CD4-positive, alpha-beta memory T cell (primary cell): ENCODE measurements at places on chromosomes 4 and X. TPM values are rescaled to one million over a fixed set of nuclear protein-coding genes. Genes with fewer than 3 reads are reported as not detected.

Gene SPP1
- total RNA-seq: 19.9 TPM

Gene FSTL5
- total RNA-seq: not detected

Gene DGKK
- not detected for total RNA-seq

Gene ZNF674
- total RNA-seq: 8.6 TPM

Gene PDGFC
- 0.29 TPM for total RNA-seq

DNA sequence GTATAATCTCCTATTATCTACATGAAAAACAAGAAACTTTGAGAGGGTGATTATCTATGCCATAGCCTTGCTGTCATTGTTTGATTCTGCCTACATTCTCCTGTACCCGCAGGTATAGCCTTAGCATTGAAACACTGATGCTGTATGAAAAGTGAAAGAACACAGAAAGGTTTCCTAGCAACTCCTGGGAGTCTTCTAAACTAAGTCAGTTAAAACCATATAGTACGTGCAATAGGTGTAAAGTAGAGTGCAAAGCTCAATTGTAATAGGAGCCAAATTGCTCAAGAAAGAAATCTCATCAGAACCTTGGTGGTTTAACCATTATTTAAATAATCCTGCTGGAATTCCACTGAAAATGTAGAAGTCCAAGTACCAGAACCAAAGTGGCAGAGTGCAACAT is 489.7 kb downstream of the PCDH10 start:
- H3K27me3 ChIP-seq: no peaks in the 10 kb centered on the region
- no peak overlapping the region for H3K27ac ChIP-seq
- H3K4me3 ChIP-seq: no peak overlapping the region
- DNase-seq: no peak
- no peaks in the 10 kb centered on the region for H3K36me3 ChIP-seq

DNA sequence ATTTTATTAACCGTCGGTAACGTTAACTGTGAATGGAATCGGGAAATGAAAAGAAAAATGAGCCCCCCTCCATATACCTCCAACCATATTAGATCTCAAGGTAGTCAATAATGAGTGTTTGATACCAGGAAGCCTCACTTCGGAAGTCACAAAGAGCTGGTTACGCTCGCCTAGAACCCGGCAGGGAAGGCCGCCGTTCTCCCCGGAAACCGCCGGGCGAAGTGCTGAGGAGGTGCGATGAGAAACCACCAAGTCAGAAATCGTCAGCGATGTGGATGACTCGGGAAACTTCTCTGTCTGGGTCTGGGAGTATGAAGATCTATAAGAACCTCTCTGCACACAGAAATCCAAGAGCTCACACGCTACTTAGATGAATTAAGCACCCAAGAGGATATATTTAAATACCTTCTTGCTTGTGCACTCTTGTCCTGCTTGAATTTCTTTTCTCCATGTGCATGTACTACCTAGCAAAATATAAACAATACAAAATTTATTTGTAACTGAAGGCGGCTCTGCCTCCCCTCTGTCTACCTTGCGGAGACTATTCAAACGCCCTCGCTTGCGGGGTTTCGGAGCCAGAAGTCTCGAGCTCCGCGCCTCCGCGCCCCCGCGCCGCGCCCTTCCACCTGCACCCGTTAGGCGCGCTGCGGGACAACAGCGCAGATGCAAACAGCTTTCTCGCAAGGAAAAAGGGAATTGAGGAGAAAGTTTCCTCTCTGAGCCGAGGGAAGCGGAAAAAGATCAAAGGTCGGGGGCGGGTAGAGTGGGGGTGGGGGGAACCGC is 17.8 kb downstream of the NKX6-1 start:
- no peak overlapping the region for H3K4me3 ChIP-seq
- H3K4me1 ChIP-seq: peaks cover 3% of the 10 kb centered on the region
- H3K36me3 ChIP-seq: no peaks in the 10 kb centered on the region
- H3K27me3 ChIP-seq: peaks cover 26% of the 10 kb centered on the region
